ENCODE measurements at places on chromosomes 7 and 10.

GRCh38 chr10:114626841-114627240 is 31.2 kb downstream of the ABLIM1 start:
- DNase-seq, result no peak

GRCh38 chr7:66236713-66237303 is 31.7 kb downstream of the TPST1 start:
- no peak for DNase-seq

GRCh38 chr7:141584935-141585334 is 33.7 kb downstream of the AGK start:
- no peak for DNase-seq

- DNase-seq, result peak; percentile 45
These were observed 55.5 kb upstream of the LHFPL3 start for GRCh38 chr7:104272767-104273384.

DNA sequence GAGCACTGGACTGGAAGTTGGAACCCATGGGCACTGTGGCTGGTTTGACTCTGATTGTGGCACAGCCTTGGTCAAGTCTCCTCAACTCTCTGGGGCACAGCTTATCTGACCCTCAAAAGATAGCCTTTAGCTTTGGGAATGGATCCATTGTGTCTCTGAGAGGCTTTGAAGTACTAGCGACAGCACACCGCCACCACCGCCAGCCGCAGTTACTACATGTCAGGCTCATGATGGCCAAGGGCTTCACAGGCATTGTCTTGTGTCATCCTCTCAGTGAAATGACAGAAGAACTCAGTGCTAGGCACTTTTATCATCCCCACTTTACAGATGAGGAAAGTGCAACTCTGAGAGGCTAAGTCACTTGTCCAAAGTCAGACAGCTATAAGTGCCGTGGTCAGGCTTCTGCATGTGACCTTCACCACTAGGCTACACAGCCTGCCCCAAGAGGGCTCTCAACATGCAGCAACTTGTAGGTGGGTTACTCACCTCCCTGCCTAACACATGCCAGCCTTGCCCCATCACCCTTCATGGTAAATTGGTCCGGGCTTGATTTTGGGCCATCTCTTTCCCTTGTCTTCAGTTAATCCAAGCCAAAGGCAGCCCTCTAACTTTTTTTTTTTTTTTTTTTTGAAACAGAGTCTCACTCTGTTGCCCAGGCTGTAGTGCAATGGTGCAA is 44.1 kb downstream of the C10orf105 start:
- no peak for DNase-seq

- no peak for DNase-seq
These were observed 169.1 kb upstream of the MEOX2 start for GRCh38 chr7:15855525-15856109.

GRCh38 chr10:91571671-91572070 is 61.2 kb downstream of the PPP1R3C start:
- DNase-seq, result no peak

- no peak for DNase-seq
These were observed 234.7 kb downstream of the CREB5 start for GRCh38 chr7:28647076-28647421.

GRCh38 chr7:139696552-139696951 is 81.2 kb downstream of the HIPK2 start:
- peak; percentile 16 for DNase-seq

DNA sequence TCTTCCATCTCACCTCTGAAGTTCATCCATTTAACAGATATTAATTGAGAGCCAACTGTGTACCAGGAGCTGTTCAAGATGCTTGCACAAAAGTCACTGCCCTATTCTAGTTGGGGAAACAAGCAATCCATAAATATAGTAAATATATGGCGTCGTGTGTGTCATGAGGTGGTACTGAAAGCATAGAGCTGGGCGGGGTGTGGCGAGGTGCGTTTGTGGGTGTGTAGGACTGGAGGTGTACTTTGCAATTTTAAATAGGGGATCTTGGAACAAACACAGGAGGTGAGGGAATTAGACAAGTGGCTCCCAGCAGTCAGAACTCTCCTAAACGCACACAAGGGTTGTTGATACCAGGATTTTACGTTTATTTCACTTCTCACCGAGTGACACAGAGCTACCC is 490 bp upstream of the ZNF239 start:
- DNase-seq, result no peak

DNA sequence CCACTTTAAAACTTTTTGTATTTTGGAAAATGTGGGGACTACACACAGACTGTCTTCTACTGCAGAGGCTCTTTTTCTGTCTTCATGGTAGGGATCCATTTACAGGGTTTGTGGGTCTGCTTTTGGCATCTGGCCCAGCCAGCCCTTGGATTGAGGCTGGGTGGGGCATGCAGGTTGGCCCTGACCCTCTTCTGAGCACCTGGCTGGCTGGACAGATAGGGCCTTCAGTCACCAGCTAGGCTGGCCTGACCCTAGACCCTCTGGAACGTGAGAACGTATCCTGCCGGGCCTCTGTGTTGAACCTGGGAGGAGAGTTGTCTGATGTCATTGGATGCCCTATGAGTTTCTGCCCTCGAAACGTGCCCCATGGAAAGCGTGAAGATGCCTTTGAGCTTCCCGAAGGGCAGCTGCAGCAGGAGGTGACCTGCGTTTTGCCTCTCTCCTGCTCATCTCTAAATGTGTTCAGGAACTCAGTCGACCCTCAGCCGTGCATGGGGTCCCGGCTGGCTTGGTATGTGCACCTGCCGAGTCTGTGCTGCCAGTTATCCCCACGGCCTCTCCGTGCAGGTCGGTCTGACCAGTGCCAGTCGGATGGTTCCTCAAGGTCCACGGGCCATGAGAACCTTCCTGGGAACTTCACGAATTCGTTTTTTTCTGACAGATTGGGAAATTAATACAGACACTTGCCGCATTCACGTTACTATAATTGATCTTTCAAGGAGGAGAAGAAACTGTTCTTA is 74.9 kb downstream of the MGMT start:
- no peak for DNase-seq

DNA sequence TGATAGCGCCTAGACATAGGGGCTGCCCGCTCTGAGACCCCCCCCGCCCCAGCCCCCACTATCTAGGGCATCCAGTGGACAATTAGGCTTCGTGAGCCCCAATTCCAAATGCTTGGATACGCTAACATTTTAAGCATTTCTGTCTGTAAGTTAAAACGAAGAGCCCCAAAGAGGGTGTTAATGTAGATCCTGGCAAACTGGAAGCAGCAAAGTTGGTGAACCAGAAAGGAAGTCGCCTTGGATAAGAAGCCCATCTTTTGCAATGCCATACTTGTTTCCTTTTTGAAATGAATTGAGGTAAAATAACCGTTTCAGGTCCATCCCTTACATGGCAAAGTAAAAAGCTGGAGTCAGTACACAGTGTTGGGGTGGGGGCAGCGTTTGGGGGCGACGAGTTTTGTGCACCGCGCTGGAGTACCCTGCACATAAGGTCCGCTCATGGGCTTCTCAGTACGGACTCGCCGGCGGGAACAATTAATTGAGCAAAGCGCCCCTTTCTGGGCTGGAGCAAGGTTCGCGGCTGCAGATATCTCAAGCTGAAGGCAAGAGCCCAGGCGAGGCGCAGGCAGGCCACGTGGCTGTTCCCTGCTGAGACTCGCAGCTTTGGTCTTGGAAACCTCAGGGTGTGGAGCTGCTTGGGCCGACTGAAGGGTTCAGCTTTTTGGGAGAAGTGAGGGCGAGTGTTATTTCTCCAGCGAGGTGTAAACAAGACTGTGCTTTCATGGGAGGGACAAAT is 1.4 kb upstream of the TWIST1 start:
- no peak for DNase-seq

DNA sequence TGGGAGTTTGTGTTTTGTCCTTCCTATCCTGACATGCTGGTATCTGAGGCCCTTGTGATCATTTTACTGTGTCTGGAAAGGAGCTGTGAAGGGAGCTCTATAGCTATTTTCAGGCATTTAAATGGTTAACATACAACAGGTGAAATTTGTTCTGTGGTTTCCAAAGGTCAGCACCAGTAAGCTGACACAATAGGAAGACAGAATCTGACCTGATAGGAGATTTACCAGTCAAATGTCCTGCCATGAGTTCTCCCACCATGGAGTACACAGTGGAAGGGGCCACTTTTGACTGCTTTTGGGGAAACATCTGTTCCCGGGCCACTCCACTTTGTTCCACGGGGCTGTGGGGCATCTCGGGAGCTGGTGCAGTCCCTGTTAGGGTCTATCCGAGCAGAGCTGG is 17.6 kb downstream of the FKBP6 start:
- no peak for DNase-seq

DNA sequence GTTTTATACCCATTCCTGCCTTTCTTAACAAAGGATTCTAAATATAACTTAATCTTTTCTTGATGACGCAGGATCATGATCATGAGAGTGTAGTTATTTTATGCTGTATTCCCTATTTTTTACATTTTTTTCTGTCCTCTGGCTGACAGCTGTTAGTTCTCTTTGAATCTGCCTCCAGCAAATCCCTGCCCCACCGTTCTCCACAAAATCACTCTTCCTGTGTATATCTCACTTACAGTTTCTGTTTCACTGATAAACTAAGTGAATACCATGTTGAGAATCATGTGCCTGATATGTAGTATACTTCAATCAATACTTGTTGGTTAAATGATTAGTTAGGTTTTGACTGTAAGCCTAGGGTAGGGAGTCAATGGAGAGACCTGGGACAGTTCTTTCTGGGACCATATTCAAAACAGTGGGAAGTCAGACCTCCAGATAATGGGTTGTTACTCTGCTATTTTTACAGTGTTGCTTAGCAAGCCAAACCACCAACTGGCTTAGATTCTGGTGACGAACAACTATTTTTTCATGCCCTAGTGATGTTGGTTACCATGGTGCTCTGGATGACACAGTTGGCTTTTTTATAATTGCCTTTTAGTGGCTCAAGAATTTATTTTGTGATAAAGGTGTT is 12.8 kb downstream of the CNNM1 start:
- no peak for DNase-seq

GRCh38 chr10:80515511-80515910 is 22.2 kb upstream of the SH2D4B start:
- no peak for DNase-seq

DNA sequence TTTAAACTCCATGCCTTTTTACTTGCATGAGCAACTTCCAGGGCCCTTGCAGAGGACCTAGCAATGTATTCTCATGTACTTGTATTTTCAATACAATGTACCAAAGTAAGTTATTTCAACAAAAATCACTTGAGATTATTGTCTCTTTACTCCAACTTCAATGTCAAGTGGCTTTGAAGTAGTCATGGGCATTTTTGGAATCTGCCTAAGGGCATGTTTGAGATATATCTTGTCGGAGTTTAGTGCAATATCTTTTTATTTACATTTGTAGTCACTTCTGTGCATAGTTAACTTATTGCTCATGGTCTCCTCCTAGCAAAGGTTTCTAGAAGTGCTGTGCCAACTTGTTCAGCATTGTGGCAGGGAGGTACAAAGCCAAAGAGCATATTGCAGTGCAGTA is 508.7 kb upstream of the SEMA3D start:
- DNase-seq, result no peak

DNA sequence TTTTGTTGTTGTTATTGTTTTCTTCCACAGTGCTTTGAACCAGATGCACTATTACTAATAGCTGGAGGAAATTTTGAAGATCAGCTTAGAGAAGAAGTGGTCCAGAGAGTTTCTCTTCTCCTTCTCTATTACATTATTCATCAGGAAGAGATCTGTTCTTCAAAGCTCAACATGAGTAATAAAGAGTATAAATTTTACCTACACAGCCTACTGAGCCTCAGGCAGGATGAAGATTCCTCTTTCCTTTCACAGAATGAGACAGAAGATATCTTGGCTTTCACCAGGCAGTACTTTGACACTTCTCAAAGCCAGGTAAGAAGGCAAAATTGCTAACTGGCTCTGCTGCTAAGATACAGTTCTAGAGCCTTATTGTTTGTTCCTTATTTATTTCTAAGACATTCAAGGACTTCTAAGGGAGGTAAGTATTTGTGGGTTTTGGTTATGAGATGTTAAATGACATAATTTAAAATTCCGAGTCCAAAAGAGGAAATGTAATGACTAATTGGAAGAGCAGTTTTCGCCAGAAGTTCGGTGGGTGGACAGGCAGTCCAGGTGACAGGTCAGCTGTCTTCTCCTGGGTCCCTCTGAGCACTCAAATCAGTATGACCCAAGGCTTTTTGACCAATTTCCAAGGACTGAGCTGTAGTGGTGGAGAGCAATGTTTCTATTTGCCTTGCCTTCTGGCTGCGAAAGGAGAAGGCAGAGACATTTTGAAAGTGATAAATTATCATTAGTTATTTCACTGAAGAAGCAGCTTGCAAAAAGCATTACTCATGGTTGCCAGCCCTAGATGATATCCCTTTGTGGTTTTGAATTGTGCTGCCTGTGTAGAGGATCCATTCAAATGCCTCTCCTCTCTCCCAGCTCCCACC is 10.1 kb downstream of the SLC39A12 start:
- no peak for DNase-seq

DNA sequence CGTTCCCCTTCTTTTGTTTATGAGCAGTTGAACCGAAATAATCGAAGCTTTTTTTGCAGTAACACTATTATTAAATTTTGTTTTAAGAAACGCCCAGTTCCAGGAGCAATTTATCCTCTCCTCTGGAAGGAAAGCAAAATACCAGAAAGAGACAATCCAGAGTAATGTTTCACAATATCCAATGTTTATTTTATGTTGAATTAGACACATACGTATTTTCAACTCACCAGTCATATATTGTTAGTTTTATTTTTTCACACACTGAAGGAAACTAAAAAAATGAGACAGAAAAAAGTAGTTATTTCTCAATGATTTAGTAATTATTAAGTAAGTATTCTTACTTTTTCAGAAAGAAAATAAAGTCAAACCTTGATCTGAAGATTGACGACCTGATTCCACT is 85.1 kb downstream of the MYOF start:
- DNase-seq, result no peak

DNA sequence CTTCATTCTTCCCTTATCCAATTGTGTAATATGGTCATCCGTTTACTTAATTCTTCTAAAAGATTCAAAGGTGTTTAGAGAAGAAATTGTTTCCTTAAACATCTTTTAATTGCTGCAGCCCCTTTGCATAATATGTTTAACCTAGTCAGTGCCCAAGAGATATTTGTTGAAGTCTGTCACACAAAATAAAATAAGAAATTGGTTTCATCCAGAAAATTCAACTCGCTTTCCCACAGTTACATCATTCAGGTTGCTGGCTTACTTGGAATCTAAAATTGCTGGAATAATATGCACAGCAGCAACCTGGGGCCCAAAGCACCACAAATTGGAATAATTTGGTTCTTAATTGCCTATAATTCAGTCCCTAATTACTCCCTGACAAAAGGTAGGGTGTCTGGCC is 155.1 kb upstream of the ETV1 start:
- no peak for DNase-seq

DNA sequence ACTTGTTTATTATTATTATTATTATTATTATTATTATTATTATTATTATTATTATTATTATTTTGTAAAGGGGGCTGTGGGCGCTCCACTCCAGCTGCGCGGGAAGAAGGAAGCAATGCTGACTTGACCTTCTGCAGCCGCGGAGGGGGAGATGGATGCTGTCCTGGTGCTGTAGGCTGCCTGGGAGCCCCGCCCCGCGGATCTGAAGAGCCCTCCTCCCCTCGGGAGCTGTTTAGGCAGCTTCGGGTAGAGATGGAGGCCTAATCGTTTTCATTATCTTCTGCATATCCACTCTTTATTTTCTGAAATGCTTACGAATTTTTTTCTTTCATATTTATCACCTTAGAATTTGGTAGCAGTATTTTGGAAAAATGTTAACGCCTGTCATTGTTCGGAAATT is 101.2 kb upstream of the KLF6 start:
- DNase-seq, result no peak

All from Jurkat, Clone E6-1 (cell line).